HCEC 1CT (cell line): ENCODE measurements at places on chromosomes 2 and 18.

DNA sequence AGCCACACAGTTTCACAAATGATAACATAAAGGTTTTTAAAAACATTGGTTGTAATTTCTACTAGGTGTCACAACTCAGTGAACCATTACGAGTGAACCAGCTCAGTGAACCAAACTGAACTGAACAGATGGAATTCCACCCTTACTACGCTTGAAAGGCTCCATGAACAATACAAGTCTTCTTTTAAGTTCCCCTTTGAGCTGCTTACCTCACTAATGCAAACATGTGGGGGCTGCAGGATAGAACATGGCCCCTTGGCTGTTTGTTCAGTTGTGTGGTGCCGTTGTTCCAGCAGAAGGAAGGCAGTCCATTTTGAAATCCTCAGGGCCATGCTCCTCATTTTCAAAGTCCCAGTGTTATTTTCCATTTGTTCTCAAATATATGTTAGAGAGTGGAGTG is 30.7 kb upstream of the KLHL14 start:
- DNase-seq, result no peak

DNA sequence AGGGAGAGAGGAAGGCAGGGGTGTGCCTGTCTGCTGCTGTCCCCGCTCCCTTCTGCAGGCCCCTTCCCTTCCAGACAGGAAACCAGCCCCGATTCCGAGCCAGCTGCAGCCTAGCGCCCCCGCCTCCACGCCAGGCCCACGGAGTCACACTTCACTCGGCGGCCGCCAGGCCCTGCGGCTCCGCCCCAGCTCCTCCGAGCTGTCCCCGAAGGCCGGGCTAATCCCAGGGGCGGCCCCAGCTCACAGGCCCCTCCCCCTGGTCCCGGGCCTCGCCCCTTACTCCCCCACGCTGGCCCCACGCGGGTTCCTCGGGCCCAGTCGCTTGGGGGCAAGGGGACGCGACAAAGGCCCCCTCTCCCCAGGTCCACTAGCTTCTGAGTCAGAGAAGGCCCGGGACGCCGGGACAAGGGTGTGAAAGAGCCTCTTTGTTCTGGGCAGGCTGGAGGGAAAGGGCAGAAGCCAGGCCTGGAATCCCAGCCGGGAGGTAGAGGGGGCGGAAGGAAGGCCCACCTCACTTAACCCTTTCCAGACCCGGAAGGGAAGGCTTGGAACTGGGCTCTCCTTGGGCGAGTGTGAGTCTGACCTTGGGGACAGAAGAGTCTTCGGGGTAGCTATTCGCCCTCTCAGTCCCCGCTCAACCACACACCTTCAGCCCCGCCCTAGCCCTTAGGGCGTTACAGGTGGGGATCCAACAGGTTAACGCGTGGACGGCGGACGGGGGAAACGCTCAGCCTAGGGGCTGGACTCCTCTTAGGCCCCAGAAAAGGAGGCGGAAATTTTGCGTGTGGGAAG is 1.2 kb downstream of the RTKN start:
- peak; percentile 80 for DNase-seq

DNA sequence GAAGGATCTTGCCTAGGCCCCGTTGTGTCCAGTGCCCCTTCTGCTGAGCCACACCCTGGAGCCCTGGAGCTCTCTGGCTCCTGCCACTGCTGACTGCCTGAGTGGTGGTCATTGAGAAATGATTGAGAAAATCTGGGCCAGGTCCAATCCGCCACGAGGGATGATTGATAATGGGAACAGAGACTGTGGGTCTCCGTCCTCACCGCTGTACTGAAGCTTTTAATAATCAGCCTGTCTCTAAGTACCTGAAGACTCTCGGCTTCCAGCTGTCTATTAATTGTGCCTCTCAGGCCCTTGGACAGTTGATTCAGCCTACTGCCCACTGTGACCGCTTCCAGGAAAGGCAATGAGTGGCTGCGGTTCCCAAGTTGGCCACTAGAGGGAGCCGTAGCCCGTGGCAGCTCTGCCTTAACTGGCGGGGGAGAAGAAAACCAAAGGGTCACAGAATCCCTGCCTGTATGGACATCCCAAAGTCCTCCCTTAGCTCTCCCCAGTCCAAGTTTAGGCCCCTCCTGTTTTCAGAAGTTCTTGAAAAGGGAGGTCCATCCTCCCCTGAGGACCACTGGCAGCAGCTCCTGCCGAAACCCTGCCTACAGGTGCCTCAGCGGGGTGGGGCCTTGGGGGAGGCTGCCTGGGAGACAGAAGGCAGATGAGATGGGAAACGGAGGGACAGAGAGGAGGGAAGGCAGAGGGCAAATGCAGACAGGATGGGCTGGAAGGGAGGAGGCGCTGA is 213.6 kb downstream of the TNS1 start:
- peak; percentile 34 for DNase-seq

DNA sequence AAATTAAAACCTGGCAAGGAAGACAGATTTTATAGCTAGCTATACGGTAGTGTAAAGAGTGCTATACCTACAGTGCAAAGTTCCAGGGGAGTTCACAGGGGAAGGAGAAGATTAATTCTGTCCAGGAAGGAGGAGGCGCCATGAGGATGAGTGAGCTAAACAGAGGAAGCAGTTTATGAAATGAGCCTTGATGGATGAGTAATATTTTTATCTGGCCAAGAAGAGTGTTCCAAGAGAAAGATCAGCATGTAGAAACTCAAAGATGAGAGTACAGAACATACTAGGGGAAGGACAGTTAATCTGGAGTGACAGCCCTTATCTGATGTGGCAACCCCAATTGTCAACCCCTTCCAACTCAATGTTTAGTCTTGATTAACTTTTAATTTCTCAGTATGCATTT is 54.8 kb downstream of the CDH20 start:
- peak; percentile 12 for DNase-seq

DNA sequence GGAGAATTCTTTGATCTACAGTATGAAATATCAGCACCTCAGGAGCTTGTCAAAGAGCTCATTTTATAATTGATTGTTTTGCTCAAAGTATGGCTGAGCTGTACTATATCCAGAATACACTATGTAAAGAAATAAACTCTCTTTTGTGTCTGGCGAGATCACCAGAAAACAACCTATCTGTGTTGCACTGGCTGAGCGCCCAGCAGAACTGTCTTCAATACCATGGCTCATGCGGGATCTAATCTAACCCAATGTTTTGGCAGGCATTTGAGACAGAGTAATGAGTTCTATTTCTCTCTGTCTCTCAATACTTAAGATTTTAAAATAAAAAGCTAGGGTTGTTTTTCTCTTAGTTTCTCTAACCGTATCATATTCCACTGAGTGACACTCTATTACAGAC is 192.4 kb downstream of the L3MBTL4 start:
- no peak for DNase-seq

- no peak for DNase-seq
These were observed 8.6 kb upstream of the NEU2 start for GRCh38 chr2:233023761-233024410.

DNA sequence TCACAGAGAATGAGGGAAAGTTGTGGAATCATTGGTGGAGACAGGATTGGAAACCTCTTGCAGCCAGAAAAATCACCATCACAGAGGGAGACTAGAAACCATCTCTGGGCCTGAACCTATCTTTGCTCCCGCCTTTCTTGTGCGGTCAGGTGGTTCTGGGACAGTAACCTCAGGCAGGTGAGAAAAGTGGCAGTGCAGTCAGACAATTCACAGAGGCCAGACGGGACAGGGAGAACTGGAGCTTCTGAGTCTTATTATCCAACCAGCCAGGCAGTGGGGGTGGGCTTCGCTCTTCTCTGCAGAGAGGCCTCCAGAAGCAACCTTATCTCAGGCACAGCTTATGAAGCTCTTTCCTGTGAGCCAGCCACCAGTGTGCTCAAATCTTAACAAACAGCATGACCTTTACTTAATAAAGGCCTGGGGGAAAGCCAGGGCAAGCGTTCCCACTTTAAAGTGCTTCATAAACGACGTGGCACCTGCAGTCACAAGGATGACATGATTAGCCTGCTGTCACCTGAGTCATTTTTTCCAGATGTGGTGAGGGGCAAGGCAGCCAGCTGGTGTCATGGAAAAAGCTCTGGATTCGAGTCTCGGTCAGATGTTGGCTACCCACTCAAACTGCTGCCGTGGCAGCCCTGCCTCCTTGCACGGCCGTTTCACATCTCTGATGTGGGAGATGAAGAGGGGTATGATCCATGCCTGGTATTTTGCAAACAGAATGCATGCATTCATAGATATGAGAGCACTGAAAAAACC is 109.7 kb downstream of the B3GNT2 start:
- DNase-seq, result no peak

DNA sequence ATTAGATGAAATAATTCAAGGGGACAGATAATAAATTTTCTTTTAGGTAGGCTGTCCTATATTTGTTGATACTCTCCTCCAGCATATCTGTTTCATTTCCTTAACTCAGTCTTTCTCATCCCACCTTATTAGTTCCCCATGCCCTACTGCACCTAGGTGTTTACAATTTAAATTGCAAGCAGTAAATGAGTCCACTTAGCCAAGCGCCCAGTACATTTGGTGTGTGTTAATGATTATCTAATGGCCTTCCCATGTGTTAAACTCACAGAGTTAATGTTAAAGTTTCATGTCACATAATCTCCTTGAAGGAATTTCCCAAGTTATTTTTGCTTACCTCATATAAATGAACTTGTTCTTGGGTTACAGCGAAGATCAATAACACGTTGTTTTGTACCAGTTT is 31.2 kb downstream of the ITGB6 start:
- no peak for DNase-seq

GRCh38 chr2:136305517-136306192 is 187.7 kb upstream of the CXCR4 start:
- no peak for DNase-seq

- DNase-seq, result no peak
These were observed 214.1 kb downstream of the HDAC4 start for GRCh38 chr2:239186516-239187357.

- DNase-seq, result no peak
These were observed 24.9 kb downstream of the BIN1 start for GRCh38 chr2:127081826-127082633.

DNA sequence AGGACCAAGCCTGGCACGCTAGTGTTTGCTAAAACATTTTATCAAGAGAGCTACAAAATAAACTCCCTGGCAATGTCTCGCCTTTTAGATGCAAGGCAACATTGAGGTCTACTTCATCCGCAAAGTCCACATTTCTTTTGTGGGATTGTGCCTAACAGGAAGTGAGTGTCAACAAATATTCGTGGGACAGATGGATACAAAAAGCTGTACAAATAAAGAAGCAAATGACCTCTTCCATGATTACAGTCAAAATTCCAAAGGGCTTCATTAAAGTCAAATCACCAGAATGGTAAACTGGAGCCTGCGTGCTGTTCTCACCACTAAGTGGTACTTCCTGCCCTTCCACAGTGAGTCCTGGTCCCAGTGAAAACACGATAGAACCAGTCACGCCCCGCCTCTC is 40.4 kb downstream of the L3MBTL4 start:
- no peak for DNase-seq

GRCh38 chr2:233338046-233338445 is 16.2 kb upstream of the DGKD start:
- no peak for DNase-seq

- DNase-seq, result no peak
These were observed 274.8 kb upstream of the TRIB2 start for GRCh38 chr2:12441750-12442475.

GRCh38 chr18:75063615-75064512 is 145.1 kb downstream of the PTGR3 start:
- DNase-seq, result no peak

GRCh38 chr2:224780106-224780505 is 63.9 kb upstream of the CCDC195 start:
- no peak for DNase-seq

DNA sequence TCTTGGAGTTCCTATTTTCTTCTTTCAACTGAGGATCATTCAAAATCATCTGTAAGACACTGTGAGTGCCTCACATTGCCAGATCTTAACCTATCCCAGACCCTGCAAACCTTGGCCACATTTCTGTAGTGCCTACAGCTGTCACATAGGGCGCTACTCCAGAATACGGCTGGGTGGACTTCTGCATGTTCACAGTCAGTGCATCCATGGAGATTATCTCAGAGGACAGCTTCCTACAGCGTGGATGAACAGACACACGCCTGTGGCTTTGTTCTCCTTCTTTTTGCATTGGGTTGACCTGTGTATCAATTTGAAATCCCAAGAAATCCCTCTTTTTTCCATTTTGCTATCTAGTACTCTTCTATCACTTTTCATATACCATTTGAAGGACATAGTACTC is 1.9 kb upstream of the KLHL29 start:
- no peak for DNase-seq

- no peak for DNase-seq
These were observed 15.3 kb downstream of the LAPTM4A start for GRCh38 chr2:20035955-20036666.

GRCh38 chr18:39627936-39628335 is 2062.3 kb upstream of the CELF4 start:
- peak; percentile 46 for DNase-seq

- DNase-seq, result no peak
These were observed 291.3 kb downstream of the BCL11A start for GRCh38 chr2:60262178-60262577.

DNA sequence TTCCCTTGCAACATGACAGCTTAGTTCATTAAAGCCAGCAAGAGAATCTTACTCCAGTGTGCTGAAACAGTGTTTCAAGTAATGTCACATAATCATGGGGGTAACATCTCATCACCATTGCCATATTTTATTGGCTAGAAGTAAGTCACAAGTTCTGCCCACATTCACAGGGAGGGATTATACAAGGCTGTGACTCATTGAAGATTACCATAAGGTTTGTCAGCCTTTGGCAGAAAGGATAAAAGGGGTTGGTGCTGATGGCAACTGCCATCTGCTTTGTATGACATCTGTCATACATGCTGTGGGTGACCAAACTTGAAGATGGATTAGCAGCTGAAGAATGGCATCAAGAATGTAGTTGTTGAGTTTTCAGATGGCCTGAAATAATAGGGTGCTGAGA is 61.2 kb downstream of the KCNE4 start:
- DNase-seq, result peak; percentile 51

DNA sequence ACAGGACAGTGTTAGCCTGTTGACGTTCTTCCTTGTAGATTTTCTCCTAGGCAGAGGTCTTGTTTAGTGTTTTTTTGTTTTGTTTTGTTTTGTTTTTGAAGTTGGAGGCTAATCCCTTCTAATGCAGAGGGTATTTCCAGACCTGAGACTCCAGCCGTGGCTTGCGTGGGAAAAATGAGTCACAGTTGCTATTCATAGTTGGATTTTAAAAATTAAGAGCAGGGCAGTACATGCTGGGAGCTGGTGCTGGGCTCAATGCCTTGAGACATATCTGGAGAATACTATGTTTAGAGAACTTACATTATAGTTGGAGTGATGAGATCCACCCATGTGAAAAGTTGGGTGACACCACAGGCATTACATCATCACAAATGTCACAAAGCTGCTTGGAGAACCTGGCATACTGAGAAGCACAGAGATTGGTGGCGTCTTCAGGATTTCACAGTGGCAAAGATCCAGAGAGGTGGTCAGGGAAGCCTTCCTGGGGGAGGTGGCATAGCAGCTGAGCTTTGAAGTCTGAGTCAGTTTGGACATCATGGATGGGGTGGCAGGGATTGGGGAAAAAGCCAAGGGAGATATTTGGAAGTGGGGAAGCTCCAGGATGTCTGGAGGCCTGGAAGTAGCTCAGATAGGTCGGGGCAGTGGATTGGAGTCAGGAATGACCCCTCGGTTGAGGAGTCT is 249.4 kb downstream of the LOXHD1 start:
- DNase-seq, result no peak
